ENCODE measurements at places on chromosomes 1 and 21.

GRCh38 chr1:247286134-247286670 lies 30.3 kb downstream of the VN1R5 start:
- DNase-seq = no peak

GRCh38 chr21:39020751-39021477 lies 162.3 kb downstream of the PSMG1 start:
- no peak for DNase-seq

DNA sequence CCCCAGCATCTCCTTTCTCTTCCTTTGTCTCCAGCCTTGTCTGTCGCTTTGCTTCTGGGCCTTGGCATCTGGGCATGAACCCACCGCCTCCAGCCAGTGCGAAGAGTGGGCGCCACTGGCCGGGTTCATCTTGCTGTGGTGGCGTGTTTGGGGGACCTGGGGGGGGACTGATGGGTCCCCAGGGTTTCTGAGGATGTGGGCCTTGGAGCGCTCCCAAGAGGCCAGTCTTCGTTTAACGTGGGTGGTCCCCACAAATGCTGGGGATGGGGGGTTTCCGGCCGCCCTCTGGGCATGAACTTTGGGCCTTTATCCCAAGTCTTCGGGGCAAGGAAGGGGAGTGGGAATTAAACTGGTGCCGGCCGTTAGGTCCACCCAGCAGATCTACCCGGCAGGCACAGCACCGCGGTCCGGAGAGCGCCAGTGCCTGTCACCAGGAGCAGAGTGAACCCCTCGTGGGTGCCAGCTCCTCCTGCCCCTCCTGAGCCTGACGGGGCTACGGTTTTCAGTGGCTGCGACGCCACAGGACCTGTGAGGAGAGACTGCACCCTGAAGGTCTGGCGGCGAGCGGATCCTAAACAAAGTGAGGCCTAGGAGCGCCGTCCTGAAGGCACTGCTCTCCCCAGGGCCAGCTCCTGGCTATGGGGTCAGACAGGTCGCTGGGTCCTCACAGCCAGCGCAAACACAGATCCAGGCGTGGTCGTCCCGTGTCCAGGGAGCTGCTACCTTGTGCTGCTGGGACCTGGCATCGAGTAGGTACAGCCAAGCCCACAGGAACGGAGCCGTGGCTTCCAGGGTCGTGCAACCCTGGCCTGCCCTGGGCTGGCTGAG lies 12.1 kb upstream of the C1orf174 start:
- no peak for DNase-seq

DNA sequence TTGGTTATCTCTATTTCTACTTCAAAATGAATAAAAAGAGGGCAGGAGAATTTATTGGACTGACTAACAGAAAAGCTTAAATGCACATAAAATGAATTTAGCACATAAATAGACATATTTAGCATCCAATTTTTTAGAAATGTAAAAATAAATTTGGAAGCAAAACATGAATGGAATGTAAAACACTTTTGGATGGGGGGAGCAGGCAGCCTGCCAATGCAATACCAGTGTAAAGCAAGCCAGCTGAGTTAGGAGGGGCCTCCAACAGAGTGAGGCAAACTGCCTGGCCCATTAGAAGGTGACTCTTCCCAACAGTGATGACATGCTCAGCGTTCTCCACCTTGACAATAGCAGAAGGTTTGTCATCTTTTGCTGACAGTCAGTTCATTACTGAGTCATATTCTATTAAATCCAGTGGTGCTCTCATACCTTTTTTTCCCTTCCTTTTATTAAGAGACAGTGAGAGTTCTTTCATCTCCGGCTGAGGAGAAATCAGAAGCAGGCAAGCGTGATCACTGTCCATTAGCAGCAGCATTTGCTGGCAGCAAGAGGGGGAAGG lies 19.5 kb upstream of the EXO1 start:
- DNase-seq = no peak

DNA sequence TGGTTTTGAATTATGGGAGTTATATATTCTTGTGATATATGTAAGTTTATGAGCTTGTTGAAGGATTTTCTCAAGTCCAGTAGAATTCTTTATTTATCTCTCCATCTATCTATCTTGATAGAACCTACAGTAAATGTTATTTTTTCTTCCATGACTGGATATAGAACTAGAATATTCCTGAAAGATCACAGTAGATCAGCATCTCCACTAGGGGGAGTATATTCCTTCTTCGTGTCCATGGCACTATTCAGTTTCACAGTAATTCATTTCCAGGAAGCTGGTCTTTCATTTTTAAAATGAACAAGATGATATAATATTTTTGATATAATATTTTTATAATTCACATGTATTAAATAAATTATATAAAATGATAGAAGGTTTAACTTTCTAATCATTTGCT lies 18.8 kb downstream of the TMPRSS15 start:
- DNase-seq = no peak

- no peak for DNase-seq
Observed at GRCh38 chr21:25493722-25494121, 113.6 kb downstream of the MRPL39 start.

DNA sequence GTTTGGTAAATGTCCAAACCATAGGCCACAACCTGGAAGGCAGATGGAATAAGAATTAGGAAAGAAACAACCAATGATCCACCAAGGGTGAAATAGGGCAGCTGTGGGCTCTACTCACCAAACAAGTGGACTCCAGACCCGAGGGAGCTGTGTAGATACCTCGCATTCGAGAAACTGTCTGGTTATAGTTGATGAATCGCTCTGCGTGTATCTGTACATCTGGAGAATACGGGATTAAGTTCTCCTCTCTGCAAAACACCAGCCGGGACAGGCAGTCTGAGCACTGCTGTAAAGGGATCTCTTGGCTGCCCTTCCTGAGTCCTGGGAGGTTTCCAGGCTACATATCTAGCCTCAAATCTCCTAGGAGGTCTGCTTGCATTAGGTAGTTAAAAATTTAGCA lies 9.4 kb upstream of the UBR4 start:
- DNase-seq = no peak

DNA sequence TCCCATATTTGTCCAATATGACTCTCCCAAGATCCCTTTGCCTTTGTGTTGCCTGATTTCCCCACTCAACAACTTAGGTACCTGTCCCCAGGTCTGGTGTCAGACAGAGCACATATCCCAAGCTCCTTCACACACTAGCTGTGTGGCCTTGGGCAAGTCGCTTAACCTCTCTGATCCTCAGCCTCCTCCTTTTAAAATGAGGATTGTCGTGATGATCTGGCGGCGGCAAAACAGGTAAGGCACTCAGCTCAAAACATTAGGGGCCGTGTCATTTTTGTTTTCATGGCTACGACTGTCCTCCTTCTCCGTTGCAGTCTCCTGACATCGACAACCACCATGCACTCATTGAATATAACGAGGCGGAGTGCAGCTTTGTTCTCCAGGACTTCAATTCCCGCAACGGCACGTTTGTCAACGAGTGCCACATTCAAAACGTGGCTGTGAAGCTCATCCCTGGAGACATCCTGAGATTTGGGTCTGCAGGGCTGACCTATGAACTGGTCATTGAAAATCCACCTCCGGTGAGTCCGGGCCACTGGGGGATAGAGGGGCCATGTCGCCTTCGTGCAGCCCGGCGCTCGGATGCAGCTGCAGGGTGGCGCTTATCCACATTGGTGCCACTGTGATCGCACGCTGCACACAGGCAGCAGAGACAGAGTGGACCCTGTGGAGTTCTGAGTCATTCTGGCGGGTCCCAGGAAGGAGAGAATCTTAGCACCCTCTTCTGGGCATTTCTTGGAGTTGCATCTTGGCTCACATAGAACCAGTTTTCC lies 25.2 kb downstream of the FHAD1 start:
- no peak for DNase-seq

DNA sequence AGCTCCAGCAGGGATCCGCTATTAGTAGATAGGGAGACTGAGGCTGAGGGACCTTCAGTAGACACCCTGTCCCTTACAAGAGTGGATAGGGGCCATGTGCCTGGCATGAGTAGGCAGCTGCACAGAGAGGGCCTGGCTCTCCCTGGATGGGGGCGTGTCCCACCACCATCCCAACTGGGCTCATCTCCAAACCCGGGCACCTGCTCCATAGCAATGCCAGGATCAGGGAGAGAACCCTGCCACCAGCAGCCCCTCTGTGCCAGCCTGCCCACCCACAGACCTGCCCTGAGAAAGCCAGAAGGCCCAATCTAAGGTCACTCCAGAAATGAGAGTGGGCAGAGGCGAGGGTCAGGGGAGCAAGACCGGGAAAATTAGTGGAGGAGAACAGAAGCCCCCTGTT lies 121.3 kb downstream of the GRIK3 start:
- no peak for DNase-seq

DNA sequence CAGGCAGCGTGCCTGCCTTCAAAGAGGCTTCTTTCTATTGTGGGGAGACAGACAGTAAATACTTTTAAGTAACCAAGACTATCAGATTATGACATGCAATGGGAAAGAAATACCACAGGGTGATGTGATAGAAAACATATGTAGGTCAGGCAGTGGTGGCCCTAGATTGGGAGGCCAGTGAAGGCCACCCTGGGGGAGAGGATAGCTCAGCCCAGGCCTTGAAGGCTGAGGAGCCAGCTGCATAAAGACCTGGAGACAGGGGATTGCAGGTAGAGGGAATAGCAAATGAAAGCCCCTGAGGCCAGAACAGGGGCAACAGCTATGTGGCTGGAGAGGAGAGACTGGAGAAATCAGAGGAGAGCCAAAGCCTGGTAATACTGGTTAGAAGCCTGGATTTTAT lies 4.0 kb downstream of the SOX13 start:
- no peak for DNase-seq

DNA sequence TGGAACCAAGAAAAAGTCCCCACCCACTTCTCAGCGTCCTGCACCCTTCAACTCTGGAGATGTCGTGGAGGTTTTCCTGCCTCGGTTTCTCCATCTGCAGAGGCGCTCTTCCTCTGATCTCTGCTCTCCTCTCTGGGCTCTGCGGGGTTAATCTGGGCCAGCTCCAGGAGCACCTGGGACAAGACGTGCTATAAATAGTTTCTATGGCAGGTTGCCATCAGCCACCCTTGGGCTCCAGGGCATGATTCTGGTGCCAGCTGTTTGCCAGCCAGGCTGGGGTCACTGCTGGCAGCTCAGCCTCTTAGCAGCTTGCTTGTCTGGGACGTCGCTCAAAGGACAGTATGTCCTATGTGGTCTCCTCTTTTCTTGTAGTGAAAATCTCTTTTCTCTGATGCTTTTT lies 137.1 kb downstream of the ACTL8 start:
- no peak for DNase-seq

GRCh38 chr1:90943966-90944365 lies 77.9 kb downstream of the ZNF644 start:
- no peak for DNase-seq

GRCh38 chr1:32619701-32620485 lies 30.5 kb downstream of the ZBTB8OS start:
- no peak for DNase-seq

DNA sequence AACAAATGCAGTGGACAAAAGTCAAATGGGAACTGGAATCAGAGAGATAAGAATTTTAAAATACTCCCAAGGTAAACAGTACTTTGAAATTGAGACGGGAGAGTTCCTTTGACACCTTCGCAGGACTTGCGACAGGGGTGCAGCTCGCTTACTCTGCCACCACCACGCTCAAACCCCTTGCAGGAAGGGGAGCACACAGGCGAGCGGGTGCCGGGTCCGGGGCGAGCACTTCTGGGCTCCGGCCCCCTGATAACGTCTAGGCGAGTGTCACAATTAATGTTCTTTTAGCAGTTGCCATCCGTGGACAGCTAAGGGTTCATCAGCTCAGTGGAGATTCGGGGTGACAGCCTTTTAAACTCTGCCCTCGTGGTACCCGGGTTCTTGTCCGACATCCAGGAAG lies 37.4 kb downstream of the CLDN17 start:
- DNase-seq = no peak

DNA sequence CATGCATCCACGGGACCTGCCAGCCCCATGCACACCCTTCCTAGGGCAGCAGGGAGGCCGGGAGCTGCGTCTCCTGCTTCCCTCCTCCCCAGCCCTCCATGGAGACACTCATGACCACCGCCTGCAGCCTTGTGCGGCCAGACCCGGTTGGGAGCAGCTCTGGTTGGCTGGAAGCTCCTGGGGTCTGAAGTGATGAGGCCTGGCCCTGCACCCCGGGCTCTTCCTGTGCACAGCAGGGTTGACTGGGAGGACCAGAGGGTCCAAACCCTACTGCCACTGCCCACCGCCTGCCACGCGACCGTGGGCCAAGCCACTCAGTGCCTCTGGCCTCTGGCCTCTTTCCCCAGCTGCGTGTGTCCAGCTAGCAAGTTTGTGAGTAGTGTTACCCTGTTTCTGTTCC lies 111.1 kb upstream of the COL6A1 start:
- no peak for DNase-seq

DNA sequence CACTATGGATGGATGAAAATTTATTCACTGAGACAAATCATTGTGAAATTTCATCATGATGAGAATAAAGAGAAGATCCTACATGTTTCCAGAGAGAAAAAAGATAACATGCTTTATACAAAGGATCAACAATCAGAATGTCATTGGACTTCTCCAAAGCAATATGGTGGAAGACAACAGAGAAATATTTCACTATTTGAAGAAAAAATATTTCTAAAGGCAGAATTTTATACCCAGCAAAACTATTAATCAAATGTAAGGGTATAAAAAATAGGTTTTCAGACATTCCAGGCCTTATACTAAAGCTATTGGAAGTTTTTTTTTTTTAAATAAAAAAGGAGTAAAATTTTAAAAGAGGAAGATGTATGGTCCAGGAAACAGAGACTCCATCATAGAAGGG lies 100.6 kb upstream of the OLIG2 start:
- no peak for DNase-seq

- no peak for DNase-seq
Observed at GRCh38 chr1:212975111-212975918, 25.0 kb downstream of the VASH2 start.

GRCh38 chr1:112715264-112716053 lies at the start of gene PPM1J:
TSS of gene PPM1J (minus strand) at chr1:112715332. CDS start at chr1:112715301, 31 bp downstream.
- peak; percentile 93 for DNase-seq

- no peak for DNase-seq
Observed at GRCh38 chr1:81420760-81421159, 380.0 kb upstream of the ADGRL2 start.

- no peak for DNase-seq
Observed at GRCh38 chr1:55209247-55209646, 5.9 kb downstream of the USP24 start.

GRCh38 chr21:43364851-43365424 lies 62.0 kb downstream of the SIK1 start:
- no peak for DNase-seq

DNA sequence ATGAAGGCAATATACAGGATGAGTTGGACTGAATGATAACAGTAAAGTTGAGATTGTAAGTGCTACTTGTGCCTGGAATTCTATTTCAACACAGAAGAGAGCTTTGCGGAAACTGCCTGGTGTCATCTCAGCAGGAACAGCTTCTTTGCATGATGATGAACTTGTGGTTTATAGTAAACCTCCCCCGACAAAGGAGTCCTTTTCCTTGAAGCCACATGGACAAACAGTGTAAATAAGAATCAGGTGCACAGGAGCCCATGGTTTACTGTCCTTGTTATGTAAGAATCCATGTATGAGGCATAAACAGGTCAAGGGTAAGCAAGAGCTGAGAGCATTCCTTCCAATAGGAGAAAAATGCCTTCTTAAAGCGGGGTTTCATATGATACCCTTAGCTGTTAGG lies 66.2 kb downstream of the PCNX2 start:
- DNase-seq = no peak

- no peak for DNase-seq
Observed at GRCh38 chr1:212771341-212771740, 20.2 kb downstream of the NSL1 start.

Measured in T-helper 22 cell (primary cell).